NCI-H2081 (cell line): ENCODE measurements at places on chromosomes 2 and 18.

DNA sequence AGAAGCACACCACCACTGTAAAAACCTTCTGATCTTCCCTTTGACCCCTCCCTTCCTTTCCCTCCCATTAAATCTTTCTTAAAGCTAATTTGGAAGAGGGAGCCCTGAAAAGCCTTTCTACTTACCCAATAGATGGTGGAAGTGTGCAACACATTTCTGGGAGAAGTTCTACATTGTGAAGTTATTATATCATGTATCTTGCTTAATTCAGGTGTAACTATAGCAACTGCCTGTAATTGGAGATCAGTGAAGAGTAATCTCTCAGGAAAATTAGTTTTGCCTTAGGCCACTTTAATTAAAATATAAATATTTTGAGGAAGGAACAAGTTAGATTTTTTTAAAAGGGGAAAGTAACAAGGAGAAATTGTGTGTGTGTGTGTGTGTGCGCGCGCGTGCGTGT lies 266.0 kb downstream of the SH3BP4 start:
- no peak for DNase-seq

DNA sequence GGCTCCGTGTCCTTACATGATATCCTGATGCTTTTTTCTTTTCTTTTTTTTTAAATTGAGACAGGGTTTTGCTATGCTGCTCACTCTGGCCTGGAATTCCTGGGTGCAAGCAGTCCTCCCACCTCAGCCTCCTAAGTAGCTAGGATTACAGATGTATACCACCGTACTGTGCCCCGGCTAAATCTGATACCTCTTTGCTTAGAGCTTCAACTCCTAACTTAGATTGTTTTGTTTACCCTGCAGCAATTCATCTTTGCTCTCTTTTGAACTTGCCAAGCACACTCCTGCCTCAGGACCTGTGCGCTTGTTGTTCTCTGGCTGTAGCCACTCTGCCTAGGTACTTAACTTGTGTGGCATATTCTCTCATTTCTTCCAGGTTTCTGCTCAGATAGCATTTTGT lies 24.5 kb downstream of the RAB10 start:
- DNase-seq: no peak

DNA sequence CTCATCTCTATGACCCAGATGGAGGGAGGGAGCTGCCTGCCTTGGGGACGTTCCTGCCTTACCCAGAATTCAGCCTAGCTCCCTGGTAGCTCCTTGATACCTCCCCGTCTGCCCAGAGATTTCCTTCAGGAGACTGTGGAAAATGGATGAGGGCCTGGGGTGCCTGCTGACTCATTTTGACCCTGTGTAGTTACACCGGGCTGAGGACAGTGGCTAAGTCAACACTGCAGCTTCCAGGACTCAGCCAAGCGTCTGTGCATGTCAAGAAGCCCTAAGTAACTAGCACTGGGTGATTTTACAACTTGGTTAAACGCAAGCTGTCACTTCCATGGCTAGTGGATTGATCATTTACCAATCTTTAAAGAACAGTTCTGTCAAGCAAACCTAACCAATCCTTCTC lies 23.3 kb upstream of the EPAS1 start:
- no peak for DNase-seq

DNA sequence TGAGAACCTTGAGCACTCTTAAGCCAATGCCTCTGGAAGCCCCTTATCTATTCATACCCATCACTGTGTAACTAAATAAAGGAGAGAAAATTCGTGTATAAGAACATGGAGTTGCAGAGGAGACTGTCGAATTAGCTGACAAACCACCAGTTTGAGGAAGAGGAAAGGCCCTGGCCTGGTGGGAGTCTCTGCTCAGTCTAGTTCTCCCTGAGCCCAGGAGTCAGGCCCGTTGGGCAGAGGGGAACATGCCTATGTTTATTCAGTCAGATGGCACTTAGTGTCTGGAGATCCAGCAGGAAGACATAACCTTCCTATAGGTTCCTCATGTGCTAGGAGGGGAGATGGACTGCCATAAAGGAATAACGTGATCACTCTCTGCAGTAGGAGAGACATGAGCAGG lies 60.3 kb downstream of the MGAT5 start:
- no peak for DNase-seq

DNA sequence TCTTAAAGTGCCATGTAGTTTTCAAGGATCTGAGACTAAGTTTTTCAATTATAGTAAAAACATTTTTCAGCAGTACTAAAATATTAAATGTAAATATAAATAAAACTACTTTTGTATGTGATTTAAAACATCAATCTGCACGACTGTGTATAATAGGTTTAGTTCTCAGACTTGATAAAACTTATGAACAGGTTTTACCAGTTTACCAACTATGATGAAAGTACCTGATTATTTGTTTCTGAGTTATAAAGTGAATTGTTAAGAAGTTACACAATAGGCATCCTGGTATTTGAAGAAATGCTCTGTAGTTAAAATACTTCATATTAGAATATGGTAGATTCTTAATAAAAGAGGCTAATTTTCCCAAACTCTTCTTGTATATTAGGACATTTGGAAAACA lies 14.8 kb downstream of the RELCH start:
- DNase-seq: no peak

DNA sequence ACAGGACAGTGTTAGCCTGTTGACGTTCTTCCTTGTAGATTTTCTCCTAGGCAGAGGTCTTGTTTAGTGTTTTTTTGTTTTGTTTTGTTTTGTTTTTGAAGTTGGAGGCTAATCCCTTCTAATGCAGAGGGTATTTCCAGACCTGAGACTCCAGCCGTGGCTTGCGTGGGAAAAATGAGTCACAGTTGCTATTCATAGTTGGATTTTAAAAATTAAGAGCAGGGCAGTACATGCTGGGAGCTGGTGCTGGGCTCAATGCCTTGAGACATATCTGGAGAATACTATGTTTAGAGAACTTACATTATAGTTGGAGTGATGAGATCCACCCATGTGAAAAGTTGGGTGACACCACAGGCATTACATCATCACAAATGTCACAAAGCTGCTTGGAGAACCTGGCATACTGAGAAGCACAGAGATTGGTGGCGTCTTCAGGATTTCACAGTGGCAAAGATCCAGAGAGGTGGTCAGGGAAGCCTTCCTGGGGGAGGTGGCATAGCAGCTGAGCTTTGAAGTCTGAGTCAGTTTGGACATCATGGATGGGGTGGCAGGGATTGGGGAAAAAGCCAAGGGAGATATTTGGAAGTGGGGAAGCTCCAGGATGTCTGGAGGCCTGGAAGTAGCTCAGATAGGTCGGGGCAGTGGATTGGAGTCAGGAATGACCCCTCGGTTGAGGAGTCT lies 249.4 kb downstream of the LOXHD1 start:
- DNase-seq: no peak

- no peak for DNase-seq
Observed at GRCh38 chr2:11237122-11237521, 81.9 kb downstream of the SLC66A3 start.

DNA sequence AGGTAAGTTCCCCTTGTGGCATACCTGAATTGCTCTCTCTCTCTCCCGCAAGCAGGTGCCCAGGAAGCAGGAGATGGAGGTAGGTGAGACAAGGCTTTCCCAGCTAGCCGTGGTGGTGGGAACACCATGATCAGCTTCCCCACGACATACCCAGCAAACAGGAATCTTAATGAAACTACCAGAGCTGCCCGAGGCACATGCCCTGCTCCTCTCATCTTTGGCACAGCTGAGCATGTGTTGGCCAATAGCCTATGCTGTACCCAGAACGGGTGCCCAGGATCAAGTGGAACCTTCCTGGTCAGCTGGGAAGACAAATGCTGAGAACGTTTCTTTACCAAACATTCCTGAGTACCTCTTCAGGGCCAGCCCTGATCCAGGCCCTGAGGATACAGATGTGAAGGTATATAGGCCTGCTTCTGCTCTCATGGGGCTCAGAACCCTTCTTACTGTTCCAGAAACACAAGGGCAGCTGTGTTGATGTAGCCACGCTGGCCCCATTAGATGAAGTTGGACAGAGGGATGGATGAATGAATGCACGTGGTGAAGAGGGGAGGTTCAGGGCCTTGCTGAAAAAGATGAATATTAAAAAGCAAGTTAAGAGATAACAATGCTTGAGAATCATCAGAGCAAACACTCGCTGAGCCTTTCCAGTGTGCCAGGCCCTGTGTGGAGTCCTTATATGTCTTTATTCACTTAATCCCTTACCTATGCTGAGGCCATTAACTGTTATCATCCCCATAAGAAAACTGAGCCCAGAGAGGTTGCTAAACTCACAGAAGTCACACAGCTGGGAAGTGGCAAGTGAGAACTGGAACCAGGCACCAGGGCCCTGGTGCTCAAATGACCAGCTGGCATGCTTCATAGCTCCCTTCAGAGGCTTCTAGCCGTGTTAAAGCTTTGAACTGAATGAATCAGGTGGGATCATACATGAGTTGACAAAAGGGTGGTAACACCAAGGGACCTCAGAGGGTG lies 68.8 kb upstream of the TMEM247 start:
- DNase-seq: no peak

DNA sequence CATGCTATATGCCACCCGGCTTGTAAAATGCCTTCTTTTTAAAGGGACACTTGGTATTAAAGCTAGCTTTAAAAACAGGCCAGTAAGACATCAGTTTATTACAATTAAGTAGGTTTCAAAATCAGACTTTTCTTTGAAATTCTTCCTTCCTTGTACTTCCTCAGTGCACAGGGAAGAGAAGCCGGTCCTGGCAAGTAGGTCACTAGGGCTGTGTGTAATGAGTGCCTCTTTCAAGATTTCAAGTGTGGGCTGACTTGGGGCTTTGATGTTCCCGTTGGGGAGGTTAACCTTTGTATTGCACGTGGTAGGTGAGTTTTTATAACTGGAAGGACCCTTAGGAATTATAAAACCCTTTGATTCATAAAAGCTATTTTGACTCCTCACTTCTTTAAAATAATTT lies 566.4 kb upstream of the ID2 start:
- no peak for DNase-seq

- no peak for DNase-seq
Observed at GRCh38 chr2:121185111-121185510, 99.9 kb downstream of the TFCP2L1 start.

DNA sequence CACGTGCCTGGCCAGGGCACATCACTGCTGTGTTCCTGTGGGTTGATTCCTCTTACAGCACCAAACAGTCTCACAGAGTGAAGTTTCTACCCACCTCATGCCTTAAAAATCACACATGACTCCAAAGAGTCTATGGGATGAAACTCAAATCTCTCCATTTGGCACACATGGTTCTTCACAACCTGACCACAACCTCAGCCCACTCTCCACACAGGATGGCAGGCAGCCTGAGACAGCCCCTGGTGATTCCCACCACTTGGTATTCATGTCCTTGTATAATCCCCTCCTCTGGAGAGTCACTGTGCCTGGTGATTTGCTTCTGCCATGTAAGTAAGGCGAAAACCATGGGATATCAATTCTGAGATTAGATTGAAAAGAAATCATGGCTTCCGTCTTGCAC lies 46.2 kb downstream of the LBH start:
- no peak for DNase-seq

DNA sequence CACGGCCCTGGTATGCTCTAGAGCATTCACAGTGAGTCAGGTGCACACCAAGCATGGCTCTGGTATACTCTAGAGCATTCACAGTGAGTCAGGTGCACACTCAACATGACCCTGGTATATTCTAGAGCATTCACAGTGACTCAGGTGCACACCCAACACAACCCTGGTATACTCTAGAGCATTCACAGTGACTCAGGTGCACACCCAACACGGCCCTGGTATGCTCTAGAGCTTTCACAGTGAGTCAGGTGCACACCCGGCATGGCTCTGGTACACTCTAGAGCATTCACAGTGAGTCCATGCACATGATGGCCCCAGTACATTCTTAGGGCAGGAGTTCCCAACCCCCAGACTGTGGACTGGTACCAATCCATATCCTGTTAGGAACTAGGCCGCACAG lies 158.1 kb downstream of the EIPR1 start:
- DNase-seq: no peak

DNA sequence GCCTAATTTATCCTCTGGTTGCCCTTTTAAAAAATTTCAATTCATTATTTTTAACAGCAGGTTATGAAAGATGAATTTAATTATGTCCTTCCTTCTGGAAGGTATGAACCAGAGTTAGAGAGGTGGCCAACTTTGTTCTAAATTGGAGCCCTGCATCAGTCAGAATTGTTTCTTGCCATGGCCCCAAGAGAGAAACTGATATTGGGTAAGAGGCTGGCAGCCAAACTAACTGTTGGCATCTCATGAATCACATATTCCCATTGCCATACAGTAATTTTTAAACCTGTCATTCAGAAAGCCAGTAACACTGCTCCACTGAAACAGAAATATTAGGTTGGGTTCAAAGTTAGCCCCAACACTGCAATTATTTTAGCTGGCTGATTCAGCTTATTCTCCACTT lies 67.4 kb downstream of the SMAD2 start:
- no peak for DNase-seq

DNA sequence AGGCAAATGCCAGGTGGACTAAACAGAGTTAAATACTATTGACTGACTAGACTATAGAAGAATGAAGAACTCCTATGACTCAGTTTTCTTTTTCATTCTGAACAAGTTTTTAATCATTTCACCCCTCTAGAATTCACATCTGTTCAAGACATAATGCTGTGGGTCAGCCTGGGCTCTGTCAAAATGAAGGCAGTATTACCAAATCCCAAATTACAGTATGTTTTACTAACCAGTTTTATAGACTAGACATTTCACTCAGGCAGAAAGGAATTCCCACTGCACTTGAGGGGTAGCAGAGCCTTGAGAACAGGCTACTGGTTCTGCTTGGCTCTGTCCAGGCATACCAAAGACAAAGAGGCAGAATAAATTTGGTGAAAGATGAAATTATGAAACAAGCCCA lies 511.7 kb downstream of the EPHA4 start:
- DNase-seq: no peak

DNA sequence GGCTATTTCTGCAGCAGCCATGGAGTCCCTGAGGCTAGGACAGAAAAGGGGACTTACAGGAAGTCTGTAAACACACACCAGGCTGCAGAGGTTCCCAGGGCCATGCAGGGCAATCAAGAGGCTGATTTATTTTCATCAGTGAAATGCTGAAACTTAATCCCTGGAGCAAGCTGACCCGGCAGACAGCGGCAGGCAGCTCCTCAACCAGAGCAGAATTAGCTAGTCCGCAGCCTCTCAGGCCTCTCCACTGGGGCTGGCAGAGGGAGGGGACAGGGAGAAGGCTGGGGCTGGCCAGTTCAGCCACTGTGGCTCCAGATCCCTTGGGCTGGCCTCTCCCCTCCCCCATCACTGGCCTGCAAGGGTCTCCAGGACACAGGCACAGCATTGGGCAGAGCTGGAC lies 136.3 kb downstream of the TNS1 start:
- DNase-seq: no peak

DNA sequence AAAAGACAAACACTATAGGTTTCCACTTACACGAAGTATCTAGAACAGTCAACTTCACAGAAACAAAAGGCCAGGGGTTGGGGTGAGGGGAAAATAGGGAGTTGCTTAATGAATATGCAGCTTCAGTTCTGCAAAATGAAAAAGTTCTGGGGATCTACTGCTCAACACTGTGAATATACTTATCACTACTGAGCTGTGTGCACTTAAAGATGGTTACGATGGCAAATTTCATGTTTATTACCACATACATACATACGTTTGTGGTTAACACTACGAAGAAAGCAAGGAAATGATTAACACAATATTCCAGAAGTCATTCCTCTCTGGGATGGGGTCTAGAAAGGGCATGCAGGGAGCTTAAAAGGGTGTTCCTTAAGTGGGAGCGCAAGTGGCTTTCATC lies 19.3 kb downstream of the MBOAT2 start:
- no peak for DNase-seq

- no peak for DNase-seq
Observed at GRCh38 chr2:136443661-136444060, 321.7 kb upstream of the THSD7B start.

- DNase-seq: no peak
Observed at GRCh38 chr2:207763303-207763917, 6.3 kb downstream of the FZD5 start.

GRCh38 chr2:67394734-67395133 lies 2.4 kb upstream of the ETAA1 start:
- DNase-seq: no peak
